Osteoblast (primary cell): ENCODE measurements at places on chromosomes 7 and 10. TPM values are rescaled to one million over a fixed set of nuclear protein-coding genes. Genes with fewer than 3 reads are reported as not detected.

The SYCE1 gene
- 0.72 TPM in 1 of 2 replicates, not detected in the other for total RNA-seq

The GNA12 gene
- total RNA-seq, result 27.1 and 32.7 TPM in 2 replicates

The FXYD4 gene
- not detected in 2 replicates for total RNA-seq

The SNX10 gene
- total RNA-seq, result 0.72 and 1.2 TPM in 2 replicates

The VSTM2A gene
- not detected in 2 replicates for total RNA-seq

The IFIT2 gene
- 7.7 and 9.0 TPM in 2 replicates for total RNA-seq

The FEZF1 gene
- total RNA-seq, result not detected in 2 replicates

The AGAP9 gene
- 6.2 and 8.3 TPM in 2 replicates for total RNA-seq

The BAIAP2L1 gene
- 7.7 and 10.5 TPM in 2 replicates for total RNA-seq

The GPC2 gene
- total RNA-seq, result 1.4 and 1.8 TPM in 2 replicates

DNA sequence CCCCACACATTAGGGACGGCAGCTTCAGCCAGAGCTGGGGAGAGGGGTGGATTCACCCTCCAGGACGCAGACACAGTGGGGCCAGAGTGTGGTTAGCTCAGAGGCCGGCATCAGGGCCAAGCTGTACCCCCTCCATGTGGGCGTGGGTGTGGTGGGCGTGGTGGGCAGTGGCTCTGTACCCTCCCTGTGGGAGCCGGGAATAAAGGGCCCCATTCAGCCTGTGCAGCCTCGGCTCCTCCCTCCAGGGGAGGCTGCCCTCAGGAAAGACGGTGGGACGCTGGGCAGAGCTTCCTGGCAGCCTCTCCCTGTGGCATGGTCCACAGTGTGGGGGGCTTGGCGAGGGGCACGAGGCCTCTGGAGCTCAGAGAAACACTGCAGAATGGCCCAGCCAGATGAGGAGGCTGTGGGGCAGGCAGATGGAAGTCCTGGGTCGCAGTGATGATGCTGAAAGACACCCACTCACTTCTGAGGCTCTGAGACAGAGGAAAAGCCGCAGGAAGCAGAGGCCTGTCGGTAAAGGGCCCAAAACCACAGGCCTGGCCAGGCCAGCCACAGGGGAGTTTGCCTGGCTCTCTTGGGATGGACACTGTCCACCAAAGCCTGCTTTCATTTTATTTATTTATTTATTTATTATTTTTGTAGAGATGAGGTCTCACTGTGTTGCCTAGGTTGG, 108.0 kb downstream of the SH3PXD2A start:
- peak; percentile 84 for DNase-seq

- no peak for DNase-seq
These were observed 67.0 kb downstream of the FGFR2 start for GRCh38 chr10:121531076-121531829.

DNA sequence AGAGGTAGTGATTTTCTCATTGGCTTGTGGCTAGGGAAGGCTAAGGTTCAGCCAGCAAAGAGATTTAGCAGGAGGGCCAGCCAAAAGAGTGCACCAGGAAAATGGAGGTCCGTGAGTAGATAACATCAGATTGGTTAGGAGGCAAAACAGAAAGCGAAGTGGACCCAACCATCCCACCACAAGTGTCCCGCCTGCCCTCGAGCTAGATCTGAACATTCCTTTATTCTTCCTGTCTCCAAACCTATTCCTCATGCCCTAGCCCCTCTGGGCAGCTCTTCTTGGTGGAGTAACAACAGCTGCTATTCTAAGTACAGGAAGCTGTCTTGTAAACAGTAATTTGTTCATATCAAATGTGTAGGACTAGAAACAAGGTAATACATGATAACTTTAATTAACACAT, 85.7 kb upstream of the BET1 start:
- no peak for DNase-seq

GRCh38 chr10:11863353-11864109, 40.4 kb downstream of the PROSER2 start:
- DNase-seq, result peak; percentile 35

- DNase-seq, result peak; percentile 92
These were observed 488 bp downstream of the ARMC10 start for GRCh38 chr7:103075337-103075918.

DNA sequence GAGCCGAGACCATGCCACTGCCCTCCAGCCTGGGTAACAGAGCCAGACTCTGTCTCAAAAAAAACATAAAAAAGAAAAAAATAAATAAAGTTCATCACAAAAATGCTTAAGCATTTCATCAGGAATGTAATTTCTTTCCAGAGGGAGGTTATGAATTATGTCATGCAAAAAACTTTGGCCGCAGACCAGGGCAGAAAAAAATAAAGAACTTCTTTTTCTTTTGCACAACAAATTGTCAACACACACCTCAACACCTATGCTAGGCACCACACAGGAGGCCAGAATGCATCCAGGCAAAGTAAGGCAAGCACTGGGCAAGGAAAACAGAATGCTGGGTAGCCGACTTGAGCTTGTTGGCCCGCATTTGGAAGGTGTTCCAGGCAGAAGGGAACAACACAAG, 3.9 kb downstream of the C10orf62 start:
- DNase-seq, result no peak

DNA sequence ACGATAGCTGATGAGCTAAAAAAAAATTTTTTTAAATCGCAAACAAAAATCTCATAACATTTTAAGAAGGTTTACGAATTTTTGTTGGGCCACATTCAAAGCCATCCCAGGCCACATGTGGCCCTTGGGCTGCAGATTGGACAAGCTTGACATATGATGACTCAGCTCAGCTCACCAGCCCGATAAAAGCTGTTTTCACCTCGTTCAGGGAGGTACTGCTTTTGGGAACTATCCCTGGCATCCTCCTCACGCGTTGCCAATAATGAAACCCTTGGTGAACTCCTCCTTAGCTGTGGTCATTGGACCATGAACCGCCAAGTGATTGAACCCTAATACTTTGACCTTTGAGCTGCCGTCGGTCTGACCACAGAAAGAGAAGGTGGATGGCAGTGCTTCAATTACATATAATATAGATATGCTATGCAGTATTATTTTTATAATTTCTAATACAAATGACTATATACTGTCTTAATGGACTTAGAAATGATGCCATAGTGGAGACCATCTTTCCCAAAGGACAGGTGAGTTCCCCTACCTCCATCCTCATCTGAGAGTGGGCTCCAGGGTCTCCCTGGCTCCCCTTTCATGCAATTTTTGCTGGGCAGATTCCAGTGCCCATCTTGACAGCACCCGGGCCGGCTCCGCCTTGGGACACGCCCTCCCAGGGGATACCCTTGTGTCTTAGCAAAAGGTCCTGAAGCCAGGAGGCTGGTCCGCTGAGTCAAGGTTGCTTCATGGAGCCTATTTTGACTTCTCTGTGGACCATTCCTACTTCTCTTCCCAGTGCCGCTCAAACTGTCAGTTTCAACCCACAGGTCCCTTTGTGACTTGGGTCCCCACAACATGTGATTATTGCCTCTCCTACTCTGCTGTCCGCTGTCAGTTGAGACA, 707.2 kb downstream of the PARD3 start:
- no peak for DNase-seq

- peak; percentile 49 for DNase-seq
These were observed 25.1 kb downstream of the GALNT11 start for GRCh38 chr7:152050547-152050971.

- DNase-seq, result no peak
These were observed 394.5 kb downstream of the SEMA3D start for GRCh38 chr7:84792231-84792893.

GRCh38 chr10:81814842-81815241, 60.2 kb upstream of the NRG3 start:
- DNase-seq, result no peak

- DNase-seq, result peak; percentile 41
These were observed 265.1 kb downstream of the HTR7 start for GRCh38 chr10:90592638-90593302.

DNA sequence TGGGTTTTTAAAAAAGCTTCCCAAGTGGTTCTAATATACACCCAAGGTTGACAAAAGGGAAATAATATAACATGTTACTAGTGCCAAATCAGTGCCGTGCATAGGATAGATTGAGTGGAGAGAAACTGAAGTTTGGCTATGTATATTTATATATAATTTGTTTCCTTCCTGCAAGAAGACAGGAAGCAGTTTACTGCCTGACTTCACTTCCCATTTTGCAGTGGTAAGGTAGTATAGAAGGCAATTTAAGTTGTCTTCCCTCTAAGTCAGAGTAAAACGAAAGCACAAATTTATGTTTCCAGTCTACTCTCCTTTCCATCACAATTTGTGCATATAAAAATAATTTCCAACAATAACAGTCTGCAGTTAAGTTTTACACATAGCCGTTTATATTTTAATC, 3.4 kb upstream of the HYCC1 start:
- no peak for DNase-seq

DNA sequence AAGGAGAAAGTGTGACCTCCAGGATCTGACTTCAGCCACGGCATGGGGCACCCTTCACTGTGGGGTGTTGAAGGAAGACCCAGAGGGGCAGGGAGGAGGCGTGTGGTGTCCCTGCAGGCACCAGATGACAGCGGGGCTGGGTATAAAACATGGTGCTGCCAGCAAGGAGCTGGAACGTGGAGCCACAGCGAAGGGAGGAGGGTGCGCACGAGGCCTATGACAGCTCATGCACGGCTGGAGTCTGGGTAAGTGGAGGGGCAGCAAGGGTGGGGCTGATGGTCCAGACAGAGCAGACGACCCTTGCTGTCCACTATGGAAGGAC, 27.8 kb upstream of the FOXL3 start:
- peak; percentile 70 for DNase-seq
